ENCODE measurements at places on chromosomes 16 and 17. TPM values are rescaled to one million over a fixed set of nuclear protein-coding genes. Genes with fewer than 3 reads are reported as not detected.

TNFRSF12A gene
- 14.8 TPM for polyA plus RNA-seq

NHLRC4 gene
- polyA plus RNA-seq: 0.36 TPM

CTRB1 gene
- not detected for polyA plus RNA-seq

DNASE1L2 gene
- 0.71 TPM for polyA plus RNA-seq

RNF222 gene
- polyA plus RNA-seq: not detected

KRT27 gene
- polyA plus RNA-seq: not detected

PDILT gene
- polyA plus RNA-seq: not detected

PDE6G gene
- not detected for polyA plus RNA-seq

ALOXE3 gene
- 0.22 TPM for polyA plus RNA-seq

P2RX5 gene
- polyA plus RNA-seq: 3.1 TPM

CSF3 gene
- polyA plus RNA-seq: 0.25 TPM

MEIOC gene
- 0.24 TPM for polyA plus RNA-seq

PNMT gene
- polyA plus RNA-seq: 2.9 TPM

NF1 gene
- 16.0 TPM for polyA plus RNA-seq

DYNLL2 gene
- polyA plus RNA-seq: 99.4 TPM

PLEKHM1 gene
- 14.5 TPM for polyA plus RNA-seq

MSLN gene
- 0.63 TPM for polyA plus RNA-seq

SCNN1G gene
- not detected for polyA plus RNA-seq

SLC16A11 gene
- polyA plus RNA-seq: 3.4 TPM

NPIPB13 gene
- 1.1 TPM for polyA plus RNA-seq

PMP22 gene
- 127 TPM for polyA plus RNA-seq

CDK5R1 gene
- 71.1 TPM for polyA plus RNA-seq

DPEP2 gene
- polyA plus RNA-seq: 1.2 TPM

KRTAP4-3 gene
- polyA plus RNA-seq: not detected

SEPTIN12 gene
- polyA plus RNA-seq: not detected

All from brain (organoid and tissue), 16 donors.